ENCODE measurements at places on chromosomes 7 and 10.

DNA sequence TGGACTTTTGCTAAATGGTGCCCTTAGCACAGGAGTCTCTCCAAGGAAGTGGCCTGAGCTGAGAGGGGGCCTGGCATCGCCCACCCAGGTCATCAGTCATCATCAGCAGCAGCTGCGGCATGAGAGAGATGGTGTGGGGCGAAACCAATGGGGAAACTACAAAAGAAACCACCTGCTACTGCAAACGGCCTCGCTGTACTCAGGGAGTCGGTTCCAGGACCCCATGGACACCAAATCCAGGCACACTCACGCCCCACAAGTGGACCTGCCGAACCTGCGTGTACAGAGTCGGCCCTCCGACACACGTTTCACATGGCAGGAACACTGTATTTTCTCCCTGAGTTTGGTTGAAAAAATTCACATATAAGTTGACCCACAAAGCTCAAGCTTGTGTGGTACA is 37.8 kb downstream of the DIP2C start:
- DNase-seq: no peak

DNA sequence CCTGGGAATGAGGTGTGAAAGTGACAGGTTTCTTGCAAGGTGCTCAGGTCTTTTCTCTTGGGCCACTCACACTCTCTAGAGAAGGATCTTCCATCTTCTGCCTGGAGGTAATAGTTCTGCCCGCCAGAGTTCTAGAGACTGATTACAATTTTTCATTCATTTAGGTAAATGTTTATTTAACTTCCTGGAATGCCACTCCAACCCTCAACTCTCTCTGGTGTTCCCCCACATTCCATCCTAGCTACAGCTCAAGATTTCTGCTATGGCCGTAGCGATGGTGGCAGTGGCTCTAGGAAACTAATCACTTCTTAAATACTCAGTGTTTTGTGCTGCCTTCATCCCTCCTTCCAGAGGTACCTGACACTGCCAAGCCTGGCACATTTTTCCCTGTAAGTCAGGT is 174.6 kb downstream of the WDR11 start:
- DNase-seq: no peak

- DNase-seq: no peak
These were observed 69.2 kb upstream of the LRRC4 start for GRCh38 chr7:128100225-128100948.

DNA sequence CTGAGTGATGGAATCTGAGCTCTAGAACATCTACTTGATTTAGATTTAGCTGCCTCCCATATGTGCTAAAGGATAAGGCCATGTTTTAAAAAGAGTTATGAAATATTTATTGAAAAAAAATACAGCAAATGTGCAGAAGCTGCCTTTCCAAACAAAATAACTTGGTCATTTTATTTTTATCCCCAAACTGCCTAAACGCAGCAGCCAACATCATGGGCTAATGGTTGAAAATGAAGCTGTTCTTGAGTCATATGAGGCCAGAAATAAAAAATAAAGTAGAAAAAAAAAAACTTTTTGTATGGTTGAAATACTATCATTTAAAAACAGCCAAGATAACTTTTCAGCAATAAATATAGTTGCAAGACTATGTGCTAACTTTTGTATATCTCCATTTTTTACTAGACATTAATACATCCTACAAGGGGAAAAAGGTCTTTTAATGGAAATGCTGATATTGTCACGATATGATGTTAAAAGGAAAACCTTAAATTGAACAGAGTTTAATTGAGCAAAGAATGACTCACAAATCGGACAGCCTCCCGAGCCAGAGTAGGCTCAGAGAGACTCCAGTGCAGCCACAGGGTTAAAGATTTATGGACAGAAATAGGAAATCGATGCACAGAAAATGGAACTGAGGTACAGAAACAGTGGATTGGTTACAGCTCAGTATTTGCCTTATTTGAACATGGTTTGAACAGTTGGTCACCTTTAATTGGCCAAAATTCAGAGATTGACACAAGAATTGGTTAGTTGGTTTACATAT is 305.8 kb downstream of the MDFIC start:
- DNase-seq: no peak

- no peak for DNase-seq
These were observed 29.3 kb downstream of the LMTK2 start for GRCh38 chr7:98135984-98136383.

DNA sequence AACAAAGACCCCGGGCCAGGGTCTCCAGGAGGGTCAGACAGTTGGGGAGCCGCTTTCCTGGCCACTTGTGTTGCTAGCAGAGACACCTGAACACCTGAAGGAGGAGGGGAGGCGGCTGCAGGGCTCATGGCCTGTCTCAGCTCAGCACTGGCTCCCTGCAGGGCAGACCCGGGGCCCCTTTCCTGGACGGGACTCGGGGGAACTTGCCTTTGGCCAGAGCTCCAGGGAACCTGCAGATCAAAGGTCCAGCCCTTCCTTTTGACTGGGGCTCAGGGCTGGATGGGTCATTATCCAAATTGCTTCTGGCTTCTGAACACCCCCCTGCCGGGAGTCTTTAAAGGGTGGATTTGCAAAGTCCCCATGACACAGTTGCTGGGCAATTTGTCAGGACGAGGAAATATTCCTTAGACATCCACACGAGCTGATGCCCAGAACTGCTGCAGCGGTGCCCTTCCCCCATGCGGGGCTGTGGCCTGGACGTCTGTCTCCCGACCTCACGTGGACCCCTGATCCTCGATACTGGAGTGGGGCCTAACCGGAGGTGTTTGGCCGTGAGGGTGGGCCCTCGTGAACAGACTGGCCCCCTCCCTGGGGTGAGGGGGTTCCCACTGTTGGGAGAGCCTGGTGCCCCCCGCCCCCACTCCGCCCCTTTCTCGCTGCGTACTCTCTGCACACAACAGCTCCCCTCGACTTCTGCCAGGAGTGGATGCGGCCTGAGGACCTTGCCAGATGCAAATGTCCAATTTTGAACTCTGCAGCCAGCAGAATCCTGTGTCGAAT is 194.3 kb downstream of the ELFN1 start:
- DNase-seq: no peak

DNA sequence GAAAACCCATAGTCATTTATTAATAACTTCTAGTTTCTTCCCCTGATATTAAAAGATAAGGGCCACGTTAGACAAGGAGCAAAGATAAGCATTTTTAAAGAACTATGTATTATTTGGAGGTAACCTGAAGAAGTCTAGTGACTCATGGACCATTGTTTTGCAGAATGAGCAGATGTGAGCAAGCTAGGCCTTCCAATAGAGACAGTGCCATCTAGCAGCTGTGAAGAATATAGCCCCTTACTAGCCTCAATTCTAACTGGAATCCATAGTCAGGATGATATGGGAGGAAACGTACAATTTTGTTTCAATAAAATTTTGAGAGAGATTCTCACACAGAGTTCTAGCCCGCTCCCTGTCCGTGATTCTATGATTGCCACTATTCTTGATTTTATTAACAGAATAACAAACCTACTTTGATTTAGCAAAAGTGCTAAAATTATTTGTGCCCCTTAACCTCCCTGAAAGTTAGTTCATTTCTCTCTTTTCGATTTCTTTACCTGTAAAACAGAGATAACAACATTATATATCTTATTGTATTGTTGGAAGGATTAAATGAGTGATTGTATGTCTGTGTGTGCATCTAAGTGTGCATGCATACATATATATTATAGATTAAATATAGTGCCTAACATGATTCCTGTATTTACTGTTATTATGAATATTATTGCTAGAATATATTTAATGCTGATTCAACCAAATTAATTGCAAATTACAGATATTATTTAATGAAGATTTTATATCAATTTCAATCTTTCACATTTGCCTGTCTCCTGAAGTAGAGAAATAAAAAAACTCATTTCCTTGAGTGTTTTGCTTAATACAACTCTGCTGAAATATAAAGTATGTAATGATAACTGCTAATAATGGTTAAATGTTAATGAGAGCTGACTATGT is 22.7 kb downstream of the FAM237B start:
- no peak for DNase-seq

DNA sequence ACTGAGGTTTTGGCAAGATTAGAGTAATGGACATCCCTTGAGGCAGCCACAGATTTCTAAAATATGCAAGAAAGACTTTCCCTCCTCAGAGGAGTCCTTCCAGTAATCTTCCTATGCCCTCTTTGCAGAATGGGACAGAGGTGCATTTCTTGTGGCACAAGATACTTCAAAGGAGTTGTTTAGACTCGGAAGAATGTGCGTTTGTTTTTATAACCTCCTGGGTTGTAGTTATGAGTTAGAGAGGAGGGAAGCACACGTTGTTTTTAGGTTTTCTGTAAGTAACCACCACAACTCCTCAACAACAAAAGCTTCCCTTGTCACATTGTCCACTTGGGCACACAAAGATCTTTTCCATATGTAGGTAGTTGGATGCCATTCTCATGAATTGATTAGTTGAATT is 78.1 kb upstream of the GLI3 start:
- DNase-seq: no peak

DNA sequence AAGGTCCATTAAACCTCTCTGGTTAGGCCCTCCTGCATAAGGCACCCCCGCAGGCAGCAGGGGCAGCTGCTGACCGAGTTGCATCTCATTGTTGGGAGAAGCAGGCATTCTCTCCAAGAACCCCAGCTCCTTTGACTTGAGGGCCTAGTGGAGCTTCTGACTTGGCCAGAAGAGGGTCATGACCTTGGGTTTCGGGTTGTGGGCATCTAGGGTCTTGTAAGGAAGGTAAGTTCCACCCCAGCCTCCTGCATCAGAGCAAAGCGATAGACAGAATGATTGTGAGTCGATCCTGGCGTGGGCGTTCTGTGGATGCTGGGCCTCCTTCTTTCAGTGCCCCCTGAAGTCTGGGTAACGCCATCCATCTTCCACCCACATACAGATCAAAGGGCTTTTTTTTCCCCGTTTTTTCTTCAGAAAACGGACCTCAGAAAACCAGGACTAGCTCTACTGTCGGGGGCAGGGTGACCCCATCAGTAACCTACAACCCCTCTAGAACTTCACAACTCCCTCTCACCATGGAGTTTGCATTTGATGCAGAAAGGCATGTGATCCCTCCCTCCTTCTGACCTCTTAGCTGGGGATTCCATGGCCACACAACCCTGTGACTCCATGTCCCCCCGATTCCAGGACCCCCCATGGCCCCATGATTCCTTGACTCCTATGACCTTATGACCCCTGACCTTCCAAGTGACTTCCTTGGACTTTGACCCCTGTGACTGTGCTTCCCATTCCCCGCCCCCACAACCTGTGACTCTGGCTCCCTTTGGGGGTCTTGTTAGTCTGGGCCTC is 3.0 kb downstream of the SEMA4G start:
- DNase-seq: no peak

DNA sequence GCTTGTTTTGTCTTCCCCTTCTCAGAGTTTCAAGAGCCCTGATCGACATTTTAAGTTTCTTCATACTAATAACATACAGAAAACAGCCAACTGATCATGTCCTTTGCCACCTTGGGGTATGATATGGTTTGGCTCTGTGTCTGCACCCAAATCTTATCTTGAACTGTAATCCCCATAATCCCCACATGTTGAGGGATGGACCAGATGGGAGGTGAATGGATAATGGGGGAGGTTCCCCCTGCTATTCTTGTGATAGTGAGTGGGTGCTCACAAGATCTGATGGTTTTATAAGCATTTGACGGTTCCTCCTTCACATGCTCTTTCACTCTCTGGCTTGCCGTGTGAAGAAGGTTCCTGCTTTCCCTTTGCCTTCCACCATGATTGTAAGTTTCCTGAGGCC is 190.3 kb downstream of the CHCHD3 start:
- no peak for DNase-seq

- DNase-seq: no peak
These were observed 84.6 kb downstream of the ICA1 start for GRCh38 chr7:8177109-8177933.

DNA sequence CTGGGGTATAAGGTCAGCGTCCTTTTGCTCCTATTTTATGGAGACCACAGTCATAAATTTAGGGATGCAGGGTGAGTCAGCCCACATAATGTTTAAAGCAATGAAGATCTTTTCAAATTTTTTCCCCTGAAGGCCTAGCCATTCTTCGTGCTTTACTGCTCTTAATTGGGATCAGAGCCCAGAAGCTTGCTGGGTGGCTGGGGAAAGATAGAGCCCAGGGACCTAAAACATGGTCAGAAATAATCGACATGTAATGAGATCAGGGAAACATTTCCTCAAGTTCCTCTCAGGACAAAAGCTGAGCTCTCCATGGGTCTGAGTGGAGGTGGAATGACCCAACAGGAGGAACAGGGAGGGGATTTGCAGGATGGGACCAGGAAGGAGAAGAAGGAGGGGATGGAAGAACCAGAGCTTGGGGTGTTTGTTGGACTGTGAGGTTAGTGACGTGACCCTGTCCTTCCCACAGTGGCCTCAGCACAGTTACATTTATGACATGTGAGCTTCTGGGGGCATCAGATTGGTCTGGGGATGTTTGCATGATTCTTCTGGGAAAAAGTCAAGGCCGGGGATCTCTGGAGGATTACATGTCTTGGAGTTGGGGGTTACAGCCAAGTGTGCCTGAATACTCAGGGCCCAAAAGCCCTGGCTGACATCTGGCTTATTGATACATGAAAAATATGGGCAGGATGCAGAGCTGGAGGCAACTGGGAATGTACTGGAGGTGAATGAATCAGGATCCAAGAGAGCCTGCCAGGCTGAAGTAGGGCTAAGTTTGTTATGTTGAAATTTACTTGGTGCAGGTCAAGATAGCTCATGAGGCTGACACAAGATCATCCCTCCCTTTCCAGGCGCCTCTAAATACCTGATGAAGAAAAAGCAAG is 477.9 kb downstream of the RPS24 start:
- DNase-seq: no peak

DNA sequence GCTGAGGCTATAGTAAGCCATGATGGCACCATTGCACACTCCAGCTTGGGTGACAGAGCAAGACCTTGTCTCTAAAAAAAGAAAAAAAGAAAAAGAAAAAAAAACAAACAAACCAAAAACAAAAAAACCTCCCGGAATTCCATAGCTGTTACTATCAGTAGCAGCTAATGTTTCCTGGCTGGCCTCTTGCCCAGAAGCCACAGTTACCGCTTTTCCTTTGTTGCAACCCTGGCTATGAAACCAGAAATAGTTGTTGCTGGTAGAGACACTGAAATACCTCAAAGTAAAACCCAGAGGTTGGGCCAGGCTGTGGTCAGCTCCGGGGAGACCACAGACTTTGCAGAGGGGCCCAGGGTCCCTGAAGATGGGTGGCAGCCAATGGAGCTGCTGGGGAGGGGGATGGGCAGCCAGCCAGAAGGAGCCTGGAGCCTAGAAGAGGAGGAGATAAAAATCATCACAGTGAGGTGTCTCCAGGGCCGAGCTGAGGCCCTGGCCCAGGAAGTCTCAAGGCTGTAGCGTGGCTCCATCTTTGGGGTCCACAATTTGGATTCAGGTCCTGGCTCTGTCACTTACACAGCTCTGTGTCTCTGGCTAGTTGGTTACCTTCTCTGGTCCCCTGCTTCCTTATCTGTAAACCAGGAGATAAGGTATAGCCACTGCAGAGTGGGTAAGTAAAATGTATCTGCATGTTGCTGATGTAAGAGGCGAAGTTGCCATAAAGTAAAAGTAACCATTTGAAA is 3.4 kb upstream of the CHST12 start:
- no peak for DNase-seq

DNA sequence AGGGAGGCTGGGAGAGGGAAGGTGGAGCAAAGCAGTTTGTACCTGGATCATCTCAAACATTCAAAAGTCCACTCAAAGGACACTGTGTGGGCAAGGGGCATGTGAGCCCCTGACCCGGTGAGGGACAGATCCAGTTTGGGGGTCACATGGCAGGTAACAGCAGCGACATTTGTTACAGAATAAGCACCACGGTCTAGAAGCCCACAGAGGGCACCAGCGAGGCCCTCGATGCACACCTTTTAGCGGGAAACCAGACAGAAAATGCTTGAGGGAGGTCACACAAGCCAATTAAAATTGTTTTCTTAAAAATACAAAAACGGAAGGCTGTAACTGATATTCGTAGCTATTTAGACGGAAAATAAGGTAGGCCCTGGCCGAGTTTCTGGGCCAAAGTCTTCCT is 144.4 kb downstream of the ZMYND11 start:
- DNase-seq: no peak
